ENCODE measurements at places on chromosomes 5 and 9.

DNA sequence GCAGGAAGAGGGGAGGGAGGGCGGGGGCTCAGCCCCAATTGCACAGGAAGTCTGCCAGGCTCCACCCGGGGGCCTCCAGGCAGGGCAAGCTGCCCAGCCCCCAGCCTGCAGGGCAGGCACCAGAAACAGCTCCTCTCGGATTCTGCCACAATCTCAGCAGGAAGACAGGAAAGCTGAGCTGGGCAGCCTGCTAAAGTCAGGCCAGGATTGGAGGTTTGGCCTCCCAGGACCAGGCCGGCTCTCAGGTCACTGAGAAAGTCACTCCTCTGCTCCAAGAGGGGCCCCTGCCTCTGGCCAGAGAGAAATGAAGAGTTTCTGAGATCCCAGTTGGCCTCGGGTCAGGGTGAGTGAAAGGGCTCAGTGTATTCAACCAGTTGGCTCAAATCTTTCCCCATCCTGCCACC lies 54.6 kb upstream of the STXBP1 start:
- DNase-seq = no peak

- DNase-seq = no peak
Measured at GRCh38 chr5:9653811-9654210, 23.7 kb upstream of the TAS2R1 start.

DNA sequence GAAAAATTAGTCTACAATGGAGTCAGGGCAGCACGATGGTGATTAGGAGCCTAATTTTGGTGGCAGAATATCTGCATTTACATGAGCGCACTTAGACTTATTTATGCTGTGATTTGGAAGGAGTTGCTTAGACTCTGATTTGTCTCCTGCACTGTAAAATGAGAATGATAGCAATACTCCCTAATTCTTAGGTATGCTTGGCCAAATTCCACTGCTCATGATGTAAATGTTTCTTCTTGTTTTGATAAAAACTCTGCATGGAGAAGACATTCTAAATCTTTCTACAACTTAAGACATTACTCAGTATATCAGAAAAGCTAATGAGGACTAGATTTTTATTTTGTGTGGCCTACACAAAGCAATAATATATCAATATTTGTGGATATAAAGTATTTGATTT lies 205.4 kb downstream of the CDH18 start:
- no peak for DNase-seq

DNA sequence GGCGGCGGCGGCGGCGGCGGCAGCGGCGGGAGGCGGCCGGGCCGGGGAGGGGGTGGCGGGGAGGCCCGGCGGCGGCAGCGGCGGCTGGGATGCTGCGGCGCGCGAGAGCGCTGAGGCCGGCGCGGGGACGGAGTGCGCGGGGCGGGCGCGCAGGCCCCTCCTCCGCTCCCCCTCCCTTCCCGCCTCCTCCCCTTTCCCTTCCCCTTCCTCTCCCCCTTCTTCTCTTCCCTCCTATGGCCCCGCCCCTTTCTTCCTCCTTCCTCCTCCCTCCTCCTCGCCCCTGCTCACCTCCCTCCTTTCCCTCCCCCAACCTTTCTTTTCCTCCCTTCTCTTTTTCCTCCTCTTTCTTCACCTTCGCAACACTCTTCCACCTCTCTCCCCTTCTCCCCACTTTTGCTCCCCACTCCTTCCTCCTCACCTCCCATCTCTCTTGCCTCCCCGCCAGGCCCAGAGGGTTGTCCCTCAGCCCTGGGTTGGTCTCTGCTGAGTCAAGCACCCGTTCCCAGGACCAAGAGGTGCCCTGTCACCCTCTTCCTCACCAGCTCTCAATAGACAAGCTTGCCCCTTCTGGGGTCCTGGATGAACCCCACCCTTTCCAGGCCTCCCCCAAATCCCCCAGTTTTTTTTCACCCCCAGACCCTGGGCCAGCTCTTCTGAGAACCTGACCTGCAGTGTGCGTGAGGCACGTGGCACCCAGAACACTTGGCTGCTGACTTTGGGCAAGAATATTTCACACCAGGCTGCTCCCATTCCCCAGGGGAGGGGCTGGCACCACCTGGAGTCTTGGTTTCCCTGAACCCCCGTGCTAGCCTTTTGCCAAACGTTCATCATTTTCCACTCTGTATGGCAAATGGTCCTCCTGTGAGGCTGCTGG lies at the start of gene SEMA4D:
Gene SEMA4D (minus strand): TSS at position 136 of the 874 bp plus-strand sequence. CDS start 92,657 bp downstream, outside the sequence.
- peak; percentile 60 for DNase-seq

DNA sequence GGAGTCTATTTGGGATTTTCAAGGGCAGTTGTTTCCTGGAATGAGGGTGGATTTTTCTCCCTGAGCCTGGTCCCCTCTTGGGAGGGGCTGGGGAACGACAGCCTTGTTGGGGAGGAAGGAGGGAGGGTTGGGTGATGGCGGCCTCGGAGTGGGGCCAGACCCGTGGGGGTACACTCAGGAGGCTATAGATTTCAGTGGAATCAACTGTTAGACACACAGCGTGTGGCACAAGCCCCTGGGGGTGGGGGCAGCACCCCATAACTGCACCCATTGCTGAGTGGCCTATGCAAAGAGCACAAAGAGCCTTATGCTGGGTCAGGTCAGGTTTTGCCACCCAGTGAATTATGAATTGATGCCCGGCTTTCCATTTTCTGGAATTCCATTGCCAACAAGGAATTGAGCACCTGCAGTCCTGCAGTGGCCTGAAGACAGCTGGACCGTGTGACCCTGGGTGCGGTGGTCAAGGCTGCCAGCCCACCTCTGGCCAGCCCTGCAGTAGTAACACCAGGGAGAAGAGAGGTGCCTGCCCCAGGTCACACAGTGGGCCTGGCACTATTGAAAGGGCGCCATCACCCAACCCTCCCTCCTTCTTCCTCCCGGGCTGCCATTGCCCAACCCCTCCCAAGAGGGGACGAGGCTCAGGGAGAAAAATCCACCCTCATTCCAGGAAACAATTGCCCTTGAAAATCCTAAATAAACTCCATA lies 8.4 kb downstream of the MYMK start:
- no peak for DNase-seq

DNA sequence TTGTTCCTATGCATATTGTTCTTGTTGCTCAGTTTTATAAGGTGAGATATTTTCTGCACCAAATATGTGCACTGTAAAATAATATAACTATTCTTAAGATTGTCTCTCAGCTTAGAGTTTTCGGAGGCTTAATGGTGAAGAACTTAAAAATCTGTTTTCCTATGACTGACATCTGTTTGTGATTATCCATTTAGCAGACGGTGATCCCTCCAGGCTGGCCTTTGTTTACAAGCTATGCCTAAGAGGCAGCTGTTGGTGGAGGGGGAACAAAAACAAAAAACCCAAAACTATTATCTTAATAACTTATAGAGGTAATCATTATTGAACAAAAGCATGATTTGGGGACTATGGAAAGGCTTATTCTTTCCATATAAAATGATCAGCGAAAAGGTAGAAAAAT lies 658 bp downstream of the PDCD1LG2 start:
- peak; percentile 33 for DNase-seq

DNA sequence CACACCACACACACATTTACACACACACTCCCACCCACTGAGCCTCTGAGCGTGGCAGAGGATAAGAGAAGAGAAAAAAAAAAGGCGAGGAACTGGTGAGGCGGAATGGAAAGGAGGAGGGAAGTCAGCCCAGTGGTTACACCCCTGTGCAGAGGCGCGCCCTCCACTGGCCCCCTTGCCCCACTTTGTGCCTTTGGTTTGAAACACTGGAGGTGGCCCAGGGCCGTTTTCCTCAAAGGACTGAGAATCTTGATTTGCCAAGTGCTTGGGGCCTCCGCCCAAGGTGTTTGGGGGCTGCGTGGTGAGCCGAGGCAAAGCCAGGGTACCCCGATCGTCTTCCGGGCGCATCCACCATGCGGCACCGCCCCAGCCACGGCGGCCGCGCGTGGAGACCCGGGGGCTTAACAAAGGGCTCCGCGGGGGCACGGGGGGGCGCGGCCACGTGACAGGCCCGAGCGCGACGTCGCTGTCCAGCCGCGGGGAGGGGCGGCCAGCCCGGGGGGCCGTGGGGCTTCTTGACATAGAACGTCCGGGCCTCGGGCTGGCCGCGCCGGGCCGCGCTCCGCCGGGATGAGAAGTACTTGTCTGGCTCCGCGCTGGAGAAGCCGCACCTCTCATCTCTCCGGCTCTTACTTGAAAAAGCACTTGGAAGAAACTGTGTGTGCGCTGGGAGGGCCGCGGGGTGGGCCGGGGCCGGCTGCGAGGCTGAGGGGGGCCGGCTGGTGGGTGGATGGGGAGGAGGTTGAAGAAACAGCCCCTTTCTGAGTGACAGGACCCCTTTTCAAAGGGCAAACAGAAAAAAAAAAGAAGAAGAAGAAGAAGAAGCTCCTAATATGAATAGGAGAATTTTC lies 21.0 kb downstream of the NR2F1 start:
- DNase-seq = peak; percentile 20

DNA sequence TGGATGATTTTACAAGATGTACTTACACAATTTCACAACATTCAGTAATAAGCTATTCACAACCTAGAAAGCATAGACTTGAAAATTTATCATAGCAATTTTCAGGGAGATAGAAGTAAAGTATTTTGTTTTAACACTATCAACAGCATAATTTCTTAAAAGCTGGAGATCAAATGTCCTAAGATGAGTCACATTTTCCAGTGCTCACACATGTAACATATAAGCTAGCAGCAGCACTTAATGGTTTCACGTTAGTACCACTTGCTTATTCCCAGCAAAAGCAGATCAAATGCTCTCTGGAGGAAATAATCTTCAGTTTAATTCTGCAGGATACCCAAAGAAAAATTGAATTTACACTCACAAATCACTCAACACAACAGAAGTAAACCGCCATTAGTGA lies 6.5 kb downstream of the OR13C8 start:
- DNase-seq = no peak

GRCh38 chr5:39473156-39473775 lies 48.5 kb upstream of the DAB2 start:
- no peak for DNase-seq

DNA sequence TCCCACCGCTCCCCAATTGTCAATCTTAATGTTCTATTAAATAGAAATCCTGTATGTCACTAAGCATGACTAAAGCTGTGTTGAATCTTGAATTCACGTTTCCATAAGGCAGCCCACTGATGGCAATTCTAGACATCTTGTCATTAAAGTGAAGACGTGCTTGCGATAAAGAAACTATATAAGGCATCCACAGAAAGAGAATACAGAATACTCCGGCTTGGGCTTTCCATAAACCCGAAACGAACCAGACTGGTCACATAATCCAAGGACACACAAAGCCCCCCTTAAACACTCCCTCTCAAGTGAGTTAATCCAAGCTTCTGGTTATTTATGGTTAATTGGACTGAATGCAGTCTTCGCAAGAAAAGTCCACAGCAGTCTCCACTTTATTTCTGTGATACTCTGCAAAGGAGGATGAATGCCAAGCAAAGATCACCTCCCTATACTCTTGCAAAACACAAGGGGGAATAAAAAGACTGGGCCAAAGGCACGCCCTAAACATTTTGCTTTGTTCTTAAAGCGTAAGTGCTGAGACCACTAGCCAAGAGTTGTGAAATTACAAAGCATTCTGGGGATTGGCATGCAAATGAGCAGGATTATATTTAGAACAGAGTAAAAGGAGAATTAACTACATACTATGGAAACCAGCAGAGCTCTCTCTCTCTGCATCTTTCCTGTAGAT lies 54.7 kb downstream of the DPYSL3 start:
- no peak for DNase-seq

DNA sequence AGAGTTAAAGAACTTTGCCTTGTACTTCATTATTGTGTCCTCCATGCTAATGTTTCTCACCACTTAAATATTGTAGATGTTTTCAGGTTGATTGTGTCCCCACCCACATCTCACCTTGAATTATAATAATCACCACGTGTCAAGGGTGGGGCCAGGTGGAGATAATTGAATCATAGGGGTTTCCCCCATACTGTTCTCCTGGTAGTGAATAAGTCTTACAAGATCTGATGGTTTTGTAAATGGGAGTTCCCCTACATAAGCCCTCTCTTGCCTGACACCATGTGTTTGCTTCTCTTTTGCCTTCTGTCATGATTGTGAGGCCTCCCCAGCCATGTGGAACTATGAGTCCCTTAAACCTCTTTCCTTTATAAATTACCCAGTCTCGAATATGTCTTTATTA lies 248.3 kb downstream of the FBXL7 start:
- DNase-seq = no peak

- no peak for DNase-seq
Measured at GRCh38 chr5:14184725-14185124, 41.6 kb downstream of the TRIO start.

DNA sequence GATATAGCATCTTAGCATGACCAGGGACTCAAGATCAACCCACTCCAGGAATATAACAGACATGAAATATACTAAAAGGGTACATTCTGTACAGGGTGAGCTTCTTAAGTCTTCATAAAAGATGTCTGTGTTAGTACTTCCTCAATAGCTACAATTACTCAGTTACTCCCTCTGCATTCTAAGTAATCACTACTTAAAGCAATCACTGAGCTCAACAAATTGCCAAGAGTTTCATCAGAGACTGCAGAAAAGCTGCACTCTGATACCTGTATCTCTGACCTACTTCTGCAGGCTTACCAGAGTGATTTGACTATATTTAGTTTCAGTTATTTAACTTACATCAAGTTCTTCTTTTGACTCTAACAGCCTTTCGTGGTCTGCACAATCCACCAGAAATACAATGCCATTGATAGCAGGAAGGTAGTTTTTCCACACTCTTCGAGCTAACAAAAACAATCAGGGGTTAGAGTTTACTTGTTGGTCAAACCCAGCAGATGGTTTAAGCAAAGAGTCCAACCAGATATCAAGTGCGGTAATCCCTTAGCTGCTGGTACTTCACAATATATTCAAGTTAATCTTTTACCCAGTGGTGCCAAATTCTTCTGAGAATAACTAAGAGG lies 23.3 kb downstream of the SAR1B start:
- DNase-seq = no peak

GRCh38 chr9:127395497-127396252 lies 1.3 kb upstream of the SLC2A8 start:
- DNase-seq = no peak

DNA sequence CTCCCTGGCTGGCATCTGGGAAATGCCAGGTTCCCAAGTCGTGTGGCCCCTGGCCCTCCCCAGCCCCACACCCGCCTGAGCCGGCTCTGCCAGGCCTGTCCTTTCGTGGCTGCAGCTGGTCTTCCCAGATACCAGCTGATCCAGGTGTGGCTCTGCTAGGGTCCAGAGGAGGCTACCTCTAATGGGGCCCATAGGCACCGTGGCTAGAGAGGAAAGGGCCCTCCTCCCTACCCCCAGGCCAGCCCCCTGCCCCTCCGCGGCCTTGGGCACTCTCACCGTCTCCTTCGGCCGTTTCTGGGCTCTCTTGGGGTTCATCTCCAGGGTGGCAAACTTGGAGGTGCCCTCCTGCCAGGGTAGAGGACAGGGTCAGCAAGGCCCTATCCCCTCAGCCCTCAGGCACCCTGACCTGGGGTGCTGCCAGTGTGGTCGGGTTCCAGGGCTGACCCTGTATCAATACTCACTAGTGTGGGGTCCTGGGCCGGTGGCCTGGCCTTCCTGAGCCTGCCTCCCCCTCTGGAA lies 17.0 kb downstream of the RALGDS start:
- DNase-seq = no peak

DNA sequence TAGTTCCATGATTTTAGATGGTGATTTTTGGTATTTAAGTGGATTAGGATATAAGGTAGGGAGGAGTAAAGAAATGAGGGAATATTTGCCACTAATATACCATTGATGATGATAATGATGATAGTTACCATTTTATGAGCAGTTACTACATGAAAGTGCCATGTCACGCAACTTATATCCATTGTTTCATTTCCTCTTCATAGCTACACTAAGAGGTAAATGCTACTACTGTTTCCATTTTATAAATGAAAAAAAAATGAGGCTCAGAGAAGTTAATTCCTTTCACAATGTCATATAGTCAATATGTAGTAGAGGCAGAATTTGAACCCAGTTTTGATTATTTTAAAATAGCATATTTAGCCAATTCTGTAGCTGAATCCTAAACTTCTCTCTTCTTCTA lies 112.2 kb upstream of the ADRA1B start:
- no peak for DNase-seq

GRCh38 chr9:73980754-73981153 lies 516.4 kb upstream of the RORB start:
- no peak for DNase-seq
